CD8-positive, alpha-beta T cell (primary cell): ENCODE measurements at places on chromosomes 1 and 21. TPM values are rescaled to one million over a fixed set of nuclear protein-coding genes. Genes with fewer than 3 reads are reported as not detected.

Gene CACNA1S
- not detected for total RNA-seq

Gene DIRAS3
- total RNA-seq, result not detected

Gene PTGFR
- total RNA-seq, result not detected

Gene TRAF3IP3
- total RNA-seq, result 209 TPM

Gene TESK2
- total RNA-seq, result 4.6 TPM

Gene PIK3C2B
- total RNA-seq, result 32.2 TPM

Gene TBX15
- total RNA-seq, result 0.11 TPM

Gene PADI1
- total RNA-seq, result not detected

Gene GLMP
- 10.9 TPM for total RNA-seq

Gene SEC16B
- total RNA-seq, result not detected

Gene SLC35F3
- total RNA-seq, result not detected

Gene THBS3
- total RNA-seq, result 18.8 TPM

Gene MECR
- 8.0 TPM for total RNA-seq

Gene KCNJ15
- not detected for total RNA-seq

Gene CCDC190
- total RNA-seq, result not detected

Gene TRIM58
- not detected for total RNA-seq

Gene DNASE2B
- total RNA-seq, result not detected

Gene ZBTB8B
- total RNA-seq, result not detected

Gene ADGRB2
- total RNA-seq, result 0.25 TPM

Gene TARDBP
- total RNA-seq, result 131 TPM

Gene OPTC
- total RNA-seq, result not detected

Gene SLC45A1
- total RNA-seq, result 0.60 TPM

Gene PADI4
- 0.57 TPM for total RNA-seq

Gene NOTCH2NLA
- total RNA-seq, result 18.3 TPM

Gene FBXO2
- 3.4 TPM for total RNA-seq

Gene LY9
- 104 TPM for total RNA-seq

Gene RHCE
- total RNA-seq, result 0.42 TPM

Gene ORC1
- total RNA-seq, result 1.2 TPM

Gene SPRR2E
- total RNA-seq, result not detected

Gene CD1E
- not detected for total RNA-seq

Gene AIM2
- 0.43 TPM for total RNA-seq
